ENCODE measurements at places on chromosomes 2 and 18.

DNA sequence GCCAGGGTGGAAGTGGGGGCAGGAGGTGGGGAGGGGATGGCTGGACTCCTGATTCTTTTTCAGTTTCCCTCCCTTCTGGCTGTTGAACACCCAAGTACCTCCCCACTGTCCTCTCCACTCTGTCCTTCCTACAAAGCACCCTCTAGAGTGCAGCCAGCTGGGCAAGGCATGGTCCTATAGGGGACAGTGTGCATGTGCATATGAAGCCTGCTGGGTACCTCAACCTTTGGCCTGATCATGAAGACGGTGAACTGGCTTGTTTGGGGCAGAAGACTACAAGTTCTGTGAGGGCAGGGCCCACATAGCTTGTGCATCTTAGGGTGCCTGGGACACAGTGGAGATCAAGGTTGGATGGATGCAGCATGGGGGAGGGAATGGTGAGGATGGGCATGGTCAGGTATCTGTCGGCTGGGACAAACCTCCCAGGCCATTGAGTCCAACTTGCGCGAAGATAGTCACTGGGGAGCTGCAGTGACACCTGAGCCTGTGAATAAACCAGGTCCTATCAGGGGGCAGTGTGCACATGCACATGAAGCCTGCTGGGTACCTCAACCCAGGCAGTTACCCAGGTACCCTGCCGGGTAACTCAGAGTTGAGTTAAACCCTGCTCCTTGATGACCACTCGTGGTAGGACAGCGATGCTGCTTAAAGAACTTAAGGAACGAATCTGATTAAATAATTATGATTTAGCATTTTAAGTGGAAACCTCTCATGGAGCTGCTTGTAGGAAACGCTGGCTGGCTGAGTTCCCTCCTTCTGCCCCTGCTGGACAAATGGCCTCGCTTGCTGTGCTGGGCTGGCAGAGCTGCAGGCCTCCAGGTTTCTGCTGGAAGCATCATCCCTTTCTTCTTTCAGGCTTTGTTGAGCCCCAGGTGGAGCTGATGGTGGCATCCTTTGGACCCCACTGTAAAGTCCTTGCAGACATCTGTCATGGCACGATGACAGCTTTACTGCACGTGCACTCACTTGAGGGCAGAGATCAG is 84.0 kb downstream of the POLR1A start:
- no peak for DNase-seq

- DNase-seq: no peak
Measured at GRCh38 chr2:69449906-69450305, 12.7 kb upstream of the NFU1 start.

DNA sequence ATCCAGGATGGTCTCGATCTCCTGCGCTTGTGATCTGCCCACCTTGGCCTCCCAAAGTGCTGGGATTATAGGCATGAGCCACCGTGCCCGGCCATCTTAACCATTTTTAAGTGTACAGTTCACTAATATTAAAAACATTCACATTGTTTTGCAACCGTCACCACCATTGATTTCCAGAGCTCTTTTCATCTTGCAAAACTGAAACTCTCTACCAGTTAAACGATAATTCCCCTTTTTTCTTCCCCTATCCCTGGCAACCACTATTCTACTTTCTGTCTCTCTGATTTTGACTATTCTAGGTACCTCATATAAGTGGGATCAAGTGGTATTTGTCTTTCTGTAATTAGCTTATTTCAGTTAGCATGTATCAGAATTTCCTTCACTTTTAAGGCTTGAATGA is 16.8 kb upstream of the NEUROD1 start:
- no peak for DNase-seq

DNA sequence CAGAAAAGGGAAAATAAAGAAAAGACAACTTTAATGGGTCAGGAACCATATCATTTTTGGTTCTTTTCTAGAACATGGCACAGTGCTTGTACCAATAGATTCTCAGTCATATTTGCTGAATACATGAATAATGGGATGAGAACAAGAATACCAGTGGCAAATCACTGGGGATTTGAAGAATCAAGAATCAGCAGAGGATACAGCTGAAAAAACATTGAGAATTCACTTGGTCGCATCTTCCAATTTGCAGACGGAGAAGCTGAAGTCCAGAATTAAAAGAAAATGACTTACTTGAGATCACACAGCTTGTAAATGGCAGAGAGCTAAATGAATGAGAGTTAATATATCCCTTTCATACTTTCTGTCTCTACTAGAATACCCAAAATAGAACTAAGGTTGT is 362.2 kb downstream of the RAD51AP2 start:
- no peak for DNase-seq

GRCh38 chr2:11498543-11499034 is 32.6 kb upstream of the E2F6 start:
- DNase-seq: no peak

- no peak for DNase-seq
Measured at GRCh38 chr2:126200538-126200937, 455.4 kb upstream of the GYPC start.

GRCh38 chr2:120536141-120536540 is 190.2 kb downstream of the INHBB start:
- DNase-seq: no peak

DNA sequence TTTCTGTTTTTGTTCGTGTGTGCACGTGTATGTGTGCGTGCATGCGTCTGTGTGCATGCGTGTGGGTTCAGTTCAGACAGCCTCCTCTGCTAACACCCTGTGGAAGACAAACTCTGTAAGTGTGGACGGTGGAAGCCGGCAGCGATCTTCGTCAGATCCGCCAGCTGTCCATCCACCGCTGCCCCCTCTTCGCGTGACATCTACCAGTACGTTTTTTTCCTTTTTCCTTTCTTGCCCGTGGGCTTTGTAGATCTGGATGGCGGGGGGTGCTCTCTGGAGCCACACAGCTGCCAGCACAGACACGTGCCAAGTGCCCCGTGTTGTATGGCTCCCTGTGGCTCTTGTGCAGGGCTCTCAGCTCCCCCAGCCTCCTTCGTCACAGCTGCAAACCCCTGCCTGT is 32.3 kb downstream of the ITGB1BP1 start:
- DNase-seq: no peak

GRCh38 chr2:73176205-73176880 is 26.0 kb upstream of the NOTO start:
- DNase-seq: no peak

DNA sequence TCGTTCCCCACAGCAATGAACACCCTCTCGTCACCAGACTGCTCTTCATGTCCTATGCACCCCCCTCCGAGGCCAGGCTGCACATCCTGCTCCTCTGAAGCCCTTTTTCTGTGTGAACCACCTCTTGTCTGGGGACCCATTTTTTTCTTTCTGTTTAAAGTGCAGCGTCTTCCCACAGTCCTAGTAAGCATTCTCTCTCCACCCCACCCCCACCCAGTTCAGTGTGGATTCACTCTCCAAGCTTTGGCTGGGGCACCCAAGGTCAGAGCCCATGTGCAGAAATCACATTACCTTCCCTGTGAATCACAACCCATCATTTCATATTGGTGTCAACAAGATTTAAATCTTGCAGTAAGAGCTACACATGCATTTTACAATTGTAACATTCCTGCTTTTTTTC is 26.4 kb upstream of the PKDCC start:
- DNase-seq: no peak

GRCh38 chr2:236809716-236810115 is 240.1 kb downstream of the ACKR3 start:
- no peak for DNase-seq

DNA sequence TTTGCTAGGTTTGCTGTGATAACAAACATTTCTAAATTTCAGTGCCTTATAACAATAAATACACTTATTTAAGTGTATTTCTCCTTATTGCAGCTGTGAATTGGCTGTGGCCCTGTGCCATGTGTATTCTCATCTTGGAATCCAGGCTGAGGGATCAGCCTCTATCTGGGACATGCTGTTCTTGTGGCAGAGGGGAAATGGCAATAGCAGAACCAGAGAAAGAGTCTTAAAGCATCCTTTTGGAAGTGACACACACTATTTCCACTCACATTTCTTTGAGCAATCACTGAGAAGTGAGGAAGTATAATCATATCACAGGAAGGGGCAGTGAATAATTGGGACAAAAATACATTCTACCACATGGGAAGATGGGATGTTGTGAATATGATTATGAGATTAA is 66.2 kb upstream of the PROKR1 start:
- no peak for DNase-seq

DNA sequence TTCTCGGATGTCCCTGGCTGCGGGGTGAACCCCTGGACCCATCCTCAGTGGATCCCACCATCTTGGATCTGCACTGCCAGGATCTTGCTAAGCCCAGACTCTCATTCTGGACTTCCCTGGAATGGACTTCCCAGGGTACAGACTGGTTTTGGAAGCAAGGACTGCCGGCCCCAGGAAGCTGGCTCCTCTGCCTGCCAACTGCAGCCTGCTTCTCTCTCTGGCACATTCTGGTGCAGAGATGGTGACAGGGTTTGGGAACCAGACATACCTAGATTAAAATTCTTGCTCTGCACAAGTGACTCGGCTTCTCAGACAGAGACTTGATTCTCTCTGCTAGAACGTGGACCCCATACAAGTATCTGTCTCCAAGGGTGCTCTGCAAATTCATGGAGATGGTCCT is 29.4 kb downstream of the ACKR3 start:
- no peak for DNase-seq

DNA sequence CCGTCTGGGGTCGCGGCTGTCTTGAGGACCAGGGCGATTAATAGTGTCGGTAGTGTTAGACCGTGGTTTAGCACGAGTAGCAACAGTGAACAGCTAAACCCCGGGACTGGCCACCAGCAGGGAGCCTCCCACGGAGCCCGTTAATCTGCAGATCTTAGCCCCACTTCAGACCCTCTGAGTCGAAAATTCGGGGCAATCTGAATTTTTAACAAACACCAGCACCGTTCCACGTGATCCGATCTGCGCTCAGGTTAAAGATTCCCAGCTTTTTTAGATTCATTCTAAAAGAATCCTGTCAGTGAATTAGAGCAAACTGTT is 479 bp upstream of the ATP5F1A start:
- DNase-seq: peak; percentile 47

GRCh38 chr2:160061944-160062291 is 497 bp downstream of the PLA2R1 start:
- DNase-seq: no peak

- no peak for DNase-seq
Measured at GRCh38 chr2:145159676-145160075, 639.8 kb upstream of the ZEB2 start.

DNA sequence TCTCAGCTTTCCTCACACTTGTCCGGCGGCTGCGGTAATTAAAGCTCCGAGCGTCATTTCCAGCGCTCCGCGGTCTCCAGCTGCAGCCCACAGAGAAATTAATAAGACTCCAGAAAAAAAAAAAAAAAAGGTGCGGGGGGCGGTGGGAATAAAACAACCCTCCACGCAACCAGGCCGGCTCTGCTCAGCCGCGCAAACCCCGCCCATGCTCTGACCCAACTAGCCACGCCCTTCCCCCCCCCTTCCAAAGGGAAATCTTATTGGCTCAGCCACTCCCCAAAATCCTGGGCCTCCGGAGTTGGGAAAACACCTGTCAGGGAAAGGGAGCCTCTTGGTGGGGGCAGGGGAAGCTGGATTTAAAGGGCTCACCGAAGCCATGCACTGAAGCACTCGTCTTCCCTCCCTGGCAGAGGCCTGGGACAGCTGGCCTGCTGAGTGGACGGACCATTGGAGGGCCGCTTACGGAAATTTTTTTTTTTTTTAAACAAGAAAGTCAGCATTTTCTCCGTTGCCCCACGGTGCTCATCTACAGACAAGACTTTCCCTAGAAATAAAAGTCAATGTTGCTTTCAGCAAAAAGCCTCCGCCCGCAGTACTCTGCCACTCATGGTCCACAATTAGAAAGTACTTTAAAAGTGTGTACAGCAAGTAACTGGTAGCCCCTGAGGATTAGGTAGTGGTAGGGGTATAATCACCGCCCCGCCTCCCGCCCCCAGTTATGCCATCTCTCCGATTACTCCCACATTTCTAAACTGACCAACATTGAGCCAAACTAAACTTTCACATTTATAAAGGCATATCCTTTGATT is 674 bp upstream of the ERBB4 start:
- DNase-seq: no peak

DNA sequence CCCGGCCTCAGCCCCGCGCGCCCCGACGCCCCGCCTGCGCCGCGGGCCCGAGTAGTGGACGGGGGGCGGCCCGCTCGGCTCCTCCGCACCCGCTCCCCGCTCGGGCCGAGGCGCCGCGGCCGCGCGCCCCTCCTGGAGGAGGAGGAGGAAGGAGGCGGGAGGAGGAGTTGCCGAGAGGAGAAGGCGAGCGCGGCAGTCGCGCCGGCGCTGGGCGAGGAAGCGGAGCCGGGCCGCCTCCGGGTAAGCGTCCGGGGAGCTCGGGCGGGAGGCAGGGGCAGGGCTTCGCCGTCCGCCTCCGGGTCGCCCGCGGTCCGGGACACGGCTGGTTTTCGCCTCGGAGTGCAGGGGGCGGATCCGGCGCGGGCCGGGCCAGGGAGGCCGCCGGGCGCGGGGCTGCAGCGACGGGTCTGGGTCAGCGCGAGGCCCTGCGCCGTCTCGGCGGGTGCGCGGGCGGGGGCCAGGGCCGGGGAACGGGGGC is at the start of gene SOCS6:
Gene SOCS6, plus strand, starts transcription at position 195 of the 478 bp plus-strand sequence. CDS start 35,624 bp downstream, outside the sequence.
- peak; percentile 17 for DNase-seq

- DNase-seq: no peak
Measured at GRCh38 chr2:152468899-152469692, 134.1 kb downstream of the FMNL2 start.
